ENCODE measurements at places on chromosomes 7 and 10.

- DNase-seq: no peak
Observed at GRCh38 chr7:27605689-27606269, 56.9 kb downstream of the HIBADH start.

- DNase-seq: no peak
Observed at GRCh38 chr7:141430455-141431139, 120.6 kb upstream of the AGK start.

- DNase-seq: no peak
Observed at GRCh38 chr7:92528958-92529264, 316 bp downstream of the RBM48 start.

GRCh38 chr10:43094085-43094484 lies 17.2 kb downstream of the RET start:
- no peak for DNase-seq

GRCh38 chr7:17134786-17135185 lies 163.7 kb upstream of the AHR start:
- no peak for DNase-seq

GRCh38 chr10:2022401-2022800 lies 285.1 kb upstream of the ADARB2 start:
- no peak for DNase-seq

DNA sequence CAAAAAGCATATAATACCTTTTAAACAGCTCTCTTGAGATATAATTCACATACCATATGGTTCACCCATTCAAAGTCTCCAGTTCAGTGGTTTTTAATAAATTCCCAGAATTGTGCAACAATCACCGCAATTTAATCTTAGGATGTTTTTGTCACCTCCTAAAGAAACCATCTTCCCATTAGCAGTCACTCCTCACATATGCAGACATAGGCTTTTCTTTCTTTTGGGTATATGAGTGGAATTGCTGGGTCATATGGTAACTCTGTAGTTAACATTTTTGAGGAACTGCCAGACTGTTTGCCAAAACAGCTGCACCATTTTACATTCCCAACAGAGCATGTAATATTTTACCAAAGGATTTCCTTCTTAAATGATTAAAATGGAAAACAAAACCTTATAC lies 57.0 kb downstream of the CC2D2B start:
- no peak for DNase-seq

- no peak for DNase-seq
Observed at GRCh38 chr7:18788026-18788425, 292.5 kb downstream of the HDAC9 start.

DNA sequence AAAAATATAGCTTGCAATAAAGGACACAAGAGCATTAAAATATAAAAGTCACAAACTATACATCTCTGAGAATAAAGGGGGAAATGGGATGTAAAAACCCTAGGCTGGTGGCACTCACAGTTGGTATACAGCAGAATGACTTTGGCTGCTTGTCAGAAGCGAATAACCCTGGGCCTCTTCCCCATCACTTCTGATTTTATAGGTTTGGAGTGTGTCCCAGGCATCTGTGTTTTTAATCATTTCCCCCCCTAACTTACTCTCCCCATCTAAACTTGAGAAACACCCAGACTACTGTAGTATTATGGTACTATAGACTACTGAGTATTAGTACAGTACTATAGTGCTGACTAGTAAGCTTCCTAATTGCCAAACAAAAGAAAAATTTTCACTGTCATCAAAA lies 1.8 kb upstream of the RPA3 start:
- no peak for DNase-seq

DNA sequence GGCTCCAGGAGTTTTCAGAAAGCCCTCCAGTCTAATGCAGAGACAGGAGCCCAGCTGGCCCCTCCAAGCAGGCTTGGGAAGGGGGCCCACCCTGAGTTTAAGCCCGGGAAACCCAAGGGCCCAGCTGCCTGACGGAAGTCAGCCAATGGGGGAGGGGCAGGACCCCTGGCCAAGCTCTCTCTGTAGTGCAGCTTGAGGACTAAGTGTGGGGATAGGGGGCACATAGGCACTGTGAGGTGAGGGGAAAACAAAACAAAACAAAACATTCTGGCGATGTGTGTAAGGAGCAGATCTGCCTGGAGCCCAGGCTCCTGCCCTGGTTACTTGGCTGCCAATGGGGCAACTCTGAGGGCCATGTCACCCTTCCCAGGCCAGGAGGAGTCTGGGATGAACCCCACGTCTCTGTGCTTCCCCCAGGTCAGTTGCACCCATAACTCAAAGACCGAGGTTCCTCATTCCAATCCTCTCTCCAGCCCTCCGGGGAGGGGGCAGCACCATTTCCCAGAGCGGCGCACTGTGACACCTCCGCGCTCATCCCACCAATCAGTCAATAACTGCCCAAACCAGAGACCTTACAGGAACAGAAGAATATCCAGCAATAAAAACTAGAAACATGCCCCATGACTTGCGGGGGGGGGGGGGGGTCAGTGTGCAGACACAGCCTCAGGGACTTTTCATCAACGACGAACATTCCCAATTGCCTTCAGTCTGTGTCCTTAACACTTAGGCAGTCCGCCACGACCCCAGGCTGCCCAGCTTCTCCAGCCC lies 1.7 kb downstream of the CXCL12 start:
- no peak for DNase-seq

GRCh38 chr10:103812432-103812831 lies 42.9 kb downstream of the SH3PXD2A start:
- no peak for DNase-seq

GRCh38 chr7:70446448-70447143 lies 685.3 kb upstream of the GALNT17 start:
- DNase-seq: no peak

- DNase-seq: no peak
Observed at GRCh38 chr7:119974972-119975371, 298.0 kb upstream of the KCND2 start.

DNA sequence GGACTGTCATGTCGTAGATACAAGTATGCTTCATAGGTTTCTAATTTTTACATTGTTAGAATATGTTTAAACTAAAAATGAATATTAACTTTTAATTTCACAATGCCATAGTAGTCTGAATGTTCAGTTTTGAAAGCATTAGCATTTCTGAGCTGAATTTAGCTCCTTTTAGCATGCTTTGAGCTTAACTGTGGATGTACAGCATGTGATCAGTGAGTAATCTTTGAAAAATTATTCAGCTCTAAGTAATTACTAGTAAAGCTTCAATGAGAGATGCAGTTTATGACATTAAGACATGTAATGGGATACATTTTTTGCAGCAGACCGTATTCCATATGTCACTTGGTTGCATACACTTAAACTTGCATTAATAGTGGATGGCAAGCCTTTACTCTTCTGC lies 114.1 kb upstream of the WNT16 start:
- no peak for DNase-seq

DNA sequence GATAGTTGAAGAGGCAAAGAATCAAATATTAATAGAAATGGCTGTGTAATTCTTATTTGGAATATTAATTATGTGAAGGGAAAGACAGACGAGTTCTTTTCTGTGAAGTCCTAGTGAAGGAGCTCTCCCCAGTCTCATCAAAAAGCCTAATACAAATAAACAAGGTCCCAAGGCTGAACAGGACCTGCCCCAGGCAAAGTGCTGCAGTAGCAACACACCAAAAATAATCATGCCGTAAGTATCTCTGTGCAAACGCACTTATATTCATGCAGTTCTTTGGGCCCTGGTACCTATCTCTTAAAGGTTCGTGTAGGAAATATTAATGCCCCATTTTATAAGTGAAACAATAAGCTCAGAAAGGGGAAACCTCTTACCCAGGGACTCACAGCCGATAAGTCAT lies 12.2 kb upstream of the CHST15 start:
- no peak for DNase-seq

- DNase-seq: no peak
Observed at GRCh38 chr7:93307131-93307660, 75.0 kb downstream of the VPS50 start.

GRCh38 chr7:5689716-5690115 lies 91.7 kb downstream of the RNF216 start:
- DNase-seq: no peak

DNA sequence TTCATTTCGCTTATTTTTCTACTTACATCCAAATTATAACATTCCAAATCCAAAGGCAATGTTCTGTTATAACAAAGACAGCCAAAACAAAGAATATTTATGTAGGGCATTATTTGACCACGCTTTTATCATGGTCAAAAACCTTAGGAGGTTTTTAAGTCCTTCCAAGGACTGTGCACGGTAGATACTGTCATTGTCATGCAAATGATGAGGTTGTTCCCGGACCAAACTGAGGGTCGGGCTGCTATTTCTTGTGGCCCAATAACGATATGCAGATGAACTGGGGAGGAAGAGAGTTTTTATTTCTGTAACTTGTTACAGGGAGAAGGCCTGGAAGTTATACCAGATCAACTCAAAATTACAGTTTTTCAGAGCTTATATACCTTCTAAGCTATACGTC lies 56.6 kb upstream of the STEAP4 start:
- no peak for DNase-seq

DNA sequence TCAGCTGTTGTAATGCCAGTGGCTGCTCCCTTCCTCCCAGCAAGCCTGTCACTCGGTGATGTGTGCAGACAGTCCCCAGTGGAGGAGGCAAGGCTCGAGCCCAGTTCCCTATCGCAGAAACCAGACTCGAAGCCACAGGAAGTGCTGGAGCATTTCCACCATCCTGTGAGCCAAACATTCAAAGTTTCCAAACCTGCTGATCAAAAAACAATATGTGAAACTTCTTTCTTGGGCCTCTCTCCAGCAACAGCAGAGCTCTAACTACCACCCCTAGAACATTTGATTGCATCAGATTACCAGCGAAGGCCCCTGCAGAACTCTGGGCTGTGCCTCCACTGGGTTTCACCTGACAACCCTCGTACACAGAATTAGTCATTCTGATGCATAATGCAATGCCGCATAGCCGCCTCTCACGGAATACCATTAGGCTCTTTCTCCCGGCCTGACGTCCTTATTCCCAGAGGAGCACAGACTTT lies 94.0 kb downstream of the ELMO1 start:
- DNase-seq: no peak

GRCh38 chr7:85052056-85052737 lies 134.7 kb downstream of the SEMA3D start:
- no peak for DNase-seq

DNA sequence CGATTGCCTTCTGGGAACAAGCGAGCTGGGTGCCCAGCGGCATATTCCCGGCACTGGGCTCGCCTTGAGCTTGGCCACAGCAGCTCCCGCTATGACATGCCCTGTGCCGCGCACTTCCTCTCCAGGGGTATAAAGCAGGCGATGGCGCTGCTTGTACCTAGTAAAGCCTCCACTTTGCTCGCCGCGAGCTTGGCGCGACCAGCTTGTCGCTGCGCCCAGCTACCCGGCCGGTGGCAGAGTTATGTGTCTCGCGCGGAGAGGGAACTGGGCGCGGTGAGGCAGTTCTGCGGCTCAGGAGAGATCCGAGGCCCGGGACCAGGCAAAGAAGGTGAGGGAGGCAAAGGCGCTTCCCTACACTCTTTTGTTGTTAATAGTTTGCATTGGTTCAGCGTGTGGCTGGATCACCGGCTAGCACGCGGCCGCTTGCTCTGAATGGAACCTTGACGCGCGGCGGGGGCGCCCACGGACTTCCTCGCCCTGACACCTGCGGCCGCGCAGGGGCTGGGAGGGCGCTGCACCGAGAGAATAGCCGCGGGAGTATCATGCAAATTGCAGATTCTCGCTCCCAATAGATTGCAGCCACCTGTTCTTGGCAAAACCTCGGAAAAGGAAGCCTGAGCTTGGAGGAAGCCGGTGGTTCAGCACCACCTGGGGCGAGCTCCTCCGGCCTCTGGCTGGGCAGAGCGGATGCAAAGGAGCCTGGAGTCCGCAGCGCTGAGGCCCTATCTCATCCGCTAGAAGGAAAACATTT lies 3.0 kb upstream of the BUB3 start:
- no peak for DNase-seq

DNA sequence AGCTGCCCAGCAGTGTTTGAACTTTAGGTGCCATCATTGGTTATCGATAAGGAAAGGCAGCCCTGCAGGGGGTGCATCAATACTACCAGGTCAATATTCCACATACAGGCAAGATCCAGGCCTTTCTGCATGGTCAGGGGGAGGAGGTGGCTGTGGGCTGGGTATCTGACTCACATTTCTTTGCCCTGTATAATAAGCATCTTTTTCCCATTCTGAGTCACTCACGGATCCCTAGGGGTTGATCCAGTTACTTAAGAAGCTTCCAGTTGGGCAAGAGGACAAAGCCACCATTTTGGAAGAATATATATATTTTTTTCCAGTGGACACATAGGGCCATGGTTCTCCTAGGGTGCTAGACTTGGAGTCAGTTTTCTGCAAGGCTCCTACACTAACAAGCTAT lies 114.2 kb upstream of the HABP2 start:
- no peak for DNase-seq

DNA sequence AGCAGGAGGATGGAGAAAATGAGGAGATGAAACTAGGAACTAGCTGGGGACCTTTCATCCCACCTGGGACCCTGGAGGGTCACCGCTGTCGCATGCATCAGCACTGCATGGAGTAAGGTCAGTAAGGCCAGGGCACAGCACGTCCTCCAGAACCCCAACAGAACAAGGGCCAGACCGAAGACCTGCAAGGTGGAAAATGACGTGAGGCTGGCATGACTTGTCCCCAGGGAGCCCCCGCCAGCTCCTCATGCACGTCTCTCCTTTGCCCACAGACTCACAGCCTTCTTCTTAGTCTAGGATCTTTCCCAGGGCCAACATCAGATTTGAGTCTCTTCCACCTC lies 4.7 kb downstream of the ZNF488 start:
- no peak for DNase-seq

DNA sequence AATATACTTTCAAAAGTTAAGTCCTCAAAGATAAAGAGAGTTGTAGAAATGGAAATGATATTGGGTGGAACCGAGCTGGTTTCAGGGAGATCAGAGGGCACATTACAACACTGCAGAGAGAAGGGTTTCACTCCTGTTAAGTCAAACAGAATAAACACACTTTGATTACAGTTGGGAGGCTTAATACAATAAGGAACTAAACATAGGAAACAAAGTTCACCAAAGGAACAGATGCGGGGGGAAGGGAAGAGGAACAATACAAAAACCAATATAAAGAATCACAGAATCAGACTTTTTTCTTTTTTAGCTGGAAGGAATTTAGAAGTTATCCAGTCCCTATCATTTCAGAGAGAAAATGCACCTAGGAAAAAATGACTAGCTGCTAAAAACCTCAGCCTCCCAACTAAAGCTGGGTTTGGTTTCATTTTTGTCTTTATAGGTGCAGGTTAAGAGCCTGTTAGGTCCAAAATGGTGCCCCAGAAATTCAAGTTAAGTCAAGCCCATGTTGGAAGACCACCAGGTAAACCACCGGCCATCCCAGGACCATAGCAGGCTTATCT lies 81.9 kb downstream of the DNMBP start:
- DNase-seq: no peak

DNA sequence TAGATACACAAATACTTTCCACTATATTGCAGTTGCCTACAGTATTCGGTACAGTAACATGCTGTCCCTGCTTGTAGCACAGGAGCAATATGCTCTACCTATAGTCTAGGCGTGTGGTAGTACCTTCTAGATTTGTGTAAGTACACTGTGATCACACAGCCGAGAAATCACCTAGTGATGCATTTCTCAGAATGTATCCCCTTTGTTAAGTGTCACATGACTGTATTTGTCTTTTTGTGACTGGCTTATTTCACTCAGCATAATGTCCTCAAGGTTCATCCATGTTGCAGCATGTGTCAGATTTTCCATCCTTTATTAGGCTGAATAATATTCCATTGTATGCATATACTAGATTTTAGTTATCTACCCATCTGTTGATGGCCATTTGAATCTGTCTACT lies 61.9 kb downstream of the BTRC start:
- DNase-seq: no peak

- no peak for DNase-seq
Observed at GRCh38 chr10:95244152-95244551, 46.7 kb downstream of the PDLIM1 start.

- no peak for DNase-seq
Observed at GRCh38 chr10:126944191-126944590, 39.0 kb downstream of the DOCK1 start.

All from effector CD4-positive, alpha-beta T cell (primary cell).